ENCODE measurements at places on chromosomes 12 and 14.

GRCh38 chr12:121223292-121224285 lies 13.7 kb downstream of the P2RX4 start:
- DNase-seq: peak; percentile 57

- no peak for DNase-seq
Observed at GRCh38 chr14:100389497-100390104, 66.5 kb downstream of the SLC25A47 start.

DNA sequence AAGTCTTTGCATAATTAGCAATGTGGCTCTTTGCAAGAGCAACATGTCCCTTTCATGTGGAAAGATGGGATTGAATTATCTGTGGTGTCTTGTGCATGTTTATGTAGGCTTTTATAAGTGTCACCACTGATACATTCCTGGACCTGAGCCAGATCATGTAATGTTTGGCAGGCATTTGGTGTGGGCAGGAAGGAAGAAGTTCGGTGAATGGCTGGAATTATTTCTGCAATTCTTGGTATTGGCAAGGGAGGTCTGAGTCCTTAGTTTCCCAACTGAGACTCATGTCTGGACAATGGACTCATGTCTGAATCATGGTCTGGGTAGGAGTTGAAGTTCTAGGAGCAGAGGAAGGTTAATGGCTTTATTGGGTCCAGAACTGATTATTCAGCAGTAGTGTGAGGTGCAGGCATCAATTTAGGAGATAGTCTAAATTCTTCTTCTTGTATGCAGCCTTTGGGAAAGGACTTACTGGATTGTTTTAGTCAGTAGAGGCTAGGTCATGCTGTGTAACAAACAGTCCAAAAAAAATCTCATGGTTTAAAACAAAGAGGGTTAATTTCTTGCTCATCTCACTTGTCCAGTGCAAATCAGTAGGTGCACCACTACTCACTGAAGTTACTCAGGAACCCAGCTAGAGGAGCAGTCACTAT lies 186.5 kb upstream of the LHX5 start:
- DNase-seq: no peak

- no peak for DNase-seq
Observed at GRCh38 chr12:90260136-90260535, 551.5 kb upstream of the ATP2B1 start.

- DNase-seq: no peak
Observed at GRCh38 chr14:89977668-89978067, 21.9 kb downstream of the TDP1 start.

- no peak for DNase-seq
Observed at GRCh38 chr14:63394841-63395240, 76.1 kb upstream of the GPHB5 start.

DNA sequence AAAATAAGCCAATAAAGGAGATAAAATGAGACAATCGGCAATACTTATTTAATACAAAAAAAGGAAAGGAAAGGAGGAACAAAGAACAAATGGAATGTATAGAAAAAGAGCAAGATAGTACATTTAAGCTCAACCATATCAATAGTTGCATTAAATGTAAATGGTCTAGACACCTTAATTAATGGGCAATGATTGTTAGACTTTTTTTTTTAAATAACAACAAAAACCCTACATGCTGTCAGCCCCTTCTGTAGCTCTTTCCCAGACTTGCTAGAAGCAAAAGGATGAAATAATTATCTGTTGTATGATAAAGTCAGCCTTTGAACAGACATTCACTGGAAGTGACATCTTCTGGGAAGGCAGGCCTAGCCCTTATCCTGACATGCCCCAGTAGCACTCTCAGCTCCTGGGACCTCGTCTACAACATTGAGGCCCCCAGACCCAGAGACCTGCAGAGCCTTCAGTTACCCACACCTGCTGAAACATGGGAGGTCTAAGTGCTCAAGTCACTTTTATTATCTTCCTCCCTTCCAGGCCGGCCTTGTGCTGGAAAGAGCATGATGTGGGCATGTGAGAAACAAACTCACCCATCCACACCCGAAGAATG lies 13.4 kb downstream of the SIVA1 start:
- DNase-seq: no peak

GRCh38 chr14:104541905-104542465 lies 37.6 kb upstream of the C14orf180 start:
- DNase-seq: no peak

DNA sequence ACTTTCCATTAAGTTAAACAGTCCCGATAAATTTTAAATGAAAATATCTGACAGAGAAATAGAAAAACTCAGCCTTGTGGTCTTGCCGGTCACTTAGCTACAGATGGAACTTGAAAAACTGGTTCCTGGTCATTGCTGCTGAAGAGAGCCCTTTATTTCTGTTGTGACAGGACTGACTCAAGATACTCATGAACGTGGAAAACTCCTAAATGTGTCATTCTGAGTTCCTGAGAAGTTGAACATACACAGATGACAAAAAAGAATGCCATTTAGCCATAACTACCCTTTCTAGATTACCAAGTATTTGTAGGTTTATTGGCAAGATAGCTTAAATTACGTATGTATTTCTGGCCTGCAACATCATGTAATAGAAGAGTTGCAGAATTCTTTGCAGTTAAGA lies 134.2 kb downstream of the HMGA2 start:
- no peak for DNase-seq

DNA sequence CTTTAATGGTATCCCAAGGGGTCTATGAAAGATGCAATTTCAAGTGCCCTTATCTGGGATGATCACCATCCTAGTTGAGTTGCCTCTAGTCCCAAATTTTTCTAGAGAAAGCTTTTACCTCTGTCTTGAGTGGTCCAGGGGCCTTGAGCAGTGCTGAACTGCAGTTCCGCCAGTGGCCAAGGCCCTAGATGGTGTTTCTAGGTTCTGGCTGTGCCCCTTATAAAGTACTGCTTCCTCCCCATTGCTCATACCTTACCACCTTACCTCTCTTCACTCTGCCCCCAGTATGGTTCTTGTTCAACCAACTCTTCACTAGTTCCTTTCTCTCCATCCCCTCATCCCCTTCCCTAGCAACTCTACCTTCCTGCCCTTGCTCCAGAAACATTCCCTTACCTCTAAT lies 3.7 kb downstream of the BATF start:
- DNase-seq: no peak

DNA sequence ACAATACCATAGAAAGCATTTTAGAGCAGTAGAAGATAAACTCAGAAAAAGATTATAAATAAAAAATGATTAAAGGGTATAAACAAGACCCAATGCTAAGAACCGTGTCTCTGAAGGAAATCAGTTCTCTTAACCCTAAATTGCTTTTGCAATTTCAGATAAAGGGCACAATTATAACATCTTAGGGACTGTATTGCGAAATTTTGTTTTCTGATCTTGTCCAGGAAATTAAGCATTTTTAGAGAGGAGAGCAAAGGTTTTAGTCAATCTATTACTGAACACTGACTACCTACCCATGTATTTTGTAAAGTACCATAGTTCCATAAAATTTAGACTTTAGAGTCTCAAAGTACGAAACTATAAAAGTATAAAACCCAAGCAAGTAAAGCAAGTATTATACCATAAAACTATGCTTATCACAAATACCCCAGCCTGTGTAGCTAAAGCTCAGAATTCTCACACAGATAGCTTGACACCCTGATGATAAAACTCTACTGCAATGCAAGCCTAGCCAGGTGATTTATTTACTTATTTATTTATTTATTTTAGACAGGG lies 6.8 kb upstream of the CHPT1 start:
- DNase-seq: no peak

DNA sequence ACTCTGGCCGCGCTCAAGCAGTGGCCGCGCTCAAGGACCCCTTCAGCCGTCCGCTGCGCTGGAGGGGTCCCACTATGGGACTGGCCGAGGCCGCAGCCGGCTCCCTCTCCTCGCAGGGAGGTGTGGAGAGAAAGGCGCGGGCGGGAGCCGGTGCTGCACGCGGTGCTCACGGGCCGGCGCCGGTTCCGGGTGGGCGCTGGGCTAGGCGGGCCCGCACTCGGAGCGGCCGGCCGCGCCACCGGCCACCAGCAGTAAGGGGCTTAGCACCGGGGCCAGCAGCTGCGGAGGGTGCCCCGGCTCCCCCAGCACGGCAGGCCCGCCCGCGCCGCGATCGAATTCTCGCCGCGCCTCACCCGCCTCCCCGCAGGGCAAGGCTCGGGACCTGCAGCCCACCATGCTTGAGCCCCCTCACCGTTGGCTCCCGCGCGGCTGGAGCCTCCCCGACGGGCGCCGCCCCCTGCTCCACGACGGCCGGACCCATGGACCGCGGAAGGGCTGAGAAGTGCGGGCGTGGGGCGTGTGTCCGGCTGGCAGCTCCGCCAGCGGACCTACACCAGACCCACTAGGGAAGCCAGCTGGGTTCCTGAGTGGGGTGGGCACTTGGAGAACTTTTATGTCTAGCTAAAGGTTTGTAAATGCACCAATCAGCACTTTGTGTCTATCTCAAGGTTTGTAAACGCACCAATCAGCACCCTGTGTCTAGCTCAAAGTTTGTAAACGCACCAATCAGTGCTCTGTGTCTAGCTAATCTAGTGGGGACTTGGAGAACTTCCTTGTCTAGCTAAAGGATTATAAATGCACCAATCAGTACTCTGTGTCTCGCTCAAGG lies 49.5 kb downstream of the KLHL28 start:
- DNase-seq: no peak

DNA sequence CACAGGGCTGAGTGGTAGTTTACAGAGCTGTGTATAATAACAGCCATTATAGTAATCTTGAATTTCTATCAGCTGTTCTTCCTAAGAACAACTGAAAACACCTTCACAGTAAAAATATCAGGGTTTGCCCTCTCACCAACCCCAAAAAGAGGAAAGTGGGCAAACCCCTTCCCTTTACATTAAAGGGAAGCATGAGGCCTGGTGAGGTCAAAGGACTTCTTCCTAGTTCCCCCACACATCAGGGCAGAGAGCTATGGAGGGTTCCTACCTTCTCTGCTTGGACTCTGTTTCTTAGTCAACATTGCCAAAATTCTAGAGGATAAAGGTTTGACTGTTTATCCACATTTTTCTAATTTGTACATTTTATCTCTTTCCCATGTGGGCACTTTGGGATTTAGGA lies 4.4 kb upstream of the RPAP3 start:
- DNase-seq: no peak

DNA sequence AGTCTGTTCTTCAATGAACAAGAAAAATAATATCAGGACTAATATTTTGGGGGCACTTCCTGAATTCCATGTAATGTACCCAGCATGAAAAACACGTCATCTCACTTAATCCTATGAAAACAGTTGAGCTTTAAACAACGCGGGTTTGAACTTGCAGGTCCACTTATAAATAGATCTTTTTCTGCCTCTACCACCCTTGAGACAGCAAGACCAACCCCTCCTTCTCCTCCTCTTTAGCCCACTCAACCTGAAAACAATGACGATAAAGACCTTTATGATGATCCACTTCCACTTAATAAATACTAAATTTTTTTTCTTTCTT lies 203.9 kb upstream of the KRR1 start:
- DNase-seq: no peak

GRCh38 chr12:30874455-30875321 lies 51.9 kb upstream of the TSPAN11 start:
- DNase-seq: no peak

- no peak for DNase-seq
Observed at GRCh38 chr14:69891422-69891821, 12.2 kb downstream of the SMOC1 start.

GRCh38 chr14:68791078-68791901 lies 1.6 kb downstream of the ZFP36L1 start:
- DNase-seq: peak; percentile 54

DNA sequence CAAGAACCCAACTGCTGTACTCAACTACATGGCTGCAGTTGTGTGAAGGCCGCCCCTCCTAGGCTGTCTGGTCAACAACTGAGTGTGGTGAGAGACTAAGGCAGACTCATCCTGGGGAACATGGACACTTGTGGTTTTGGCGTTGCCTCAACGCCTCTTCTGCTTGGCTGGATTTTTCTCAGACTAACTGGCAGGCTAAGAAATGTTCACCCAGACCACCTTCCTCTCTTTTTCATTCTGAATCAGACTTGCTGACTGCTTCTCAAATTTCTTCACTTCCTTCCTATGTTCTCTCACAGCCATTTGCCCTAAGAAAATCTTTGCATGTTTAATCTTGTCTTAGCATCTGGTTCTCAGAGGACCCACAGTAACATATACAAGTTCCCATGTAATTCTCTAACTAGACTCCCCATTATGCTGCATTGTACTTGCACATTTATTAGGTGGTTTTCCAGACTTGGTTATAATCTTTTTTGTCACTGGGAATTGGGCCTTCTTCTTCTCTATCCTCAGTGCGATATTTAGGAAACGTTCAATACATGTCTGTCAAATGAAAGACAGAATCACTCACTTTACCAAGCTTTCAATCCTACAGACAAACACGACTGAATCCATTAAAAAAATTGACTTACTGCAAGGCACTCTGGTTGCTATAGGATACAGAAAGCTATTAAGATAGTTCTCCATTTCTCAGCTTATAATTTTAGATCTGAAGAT lies 327.6 kb downstream of the CCER1 start:
- DNase-seq: no peak
